ENCODE measurements at places on chromosomes 1 and 21.
A peak's percentile ranks its signal among the peaks of the same experiment; 100 is the strongest.

DNA sequence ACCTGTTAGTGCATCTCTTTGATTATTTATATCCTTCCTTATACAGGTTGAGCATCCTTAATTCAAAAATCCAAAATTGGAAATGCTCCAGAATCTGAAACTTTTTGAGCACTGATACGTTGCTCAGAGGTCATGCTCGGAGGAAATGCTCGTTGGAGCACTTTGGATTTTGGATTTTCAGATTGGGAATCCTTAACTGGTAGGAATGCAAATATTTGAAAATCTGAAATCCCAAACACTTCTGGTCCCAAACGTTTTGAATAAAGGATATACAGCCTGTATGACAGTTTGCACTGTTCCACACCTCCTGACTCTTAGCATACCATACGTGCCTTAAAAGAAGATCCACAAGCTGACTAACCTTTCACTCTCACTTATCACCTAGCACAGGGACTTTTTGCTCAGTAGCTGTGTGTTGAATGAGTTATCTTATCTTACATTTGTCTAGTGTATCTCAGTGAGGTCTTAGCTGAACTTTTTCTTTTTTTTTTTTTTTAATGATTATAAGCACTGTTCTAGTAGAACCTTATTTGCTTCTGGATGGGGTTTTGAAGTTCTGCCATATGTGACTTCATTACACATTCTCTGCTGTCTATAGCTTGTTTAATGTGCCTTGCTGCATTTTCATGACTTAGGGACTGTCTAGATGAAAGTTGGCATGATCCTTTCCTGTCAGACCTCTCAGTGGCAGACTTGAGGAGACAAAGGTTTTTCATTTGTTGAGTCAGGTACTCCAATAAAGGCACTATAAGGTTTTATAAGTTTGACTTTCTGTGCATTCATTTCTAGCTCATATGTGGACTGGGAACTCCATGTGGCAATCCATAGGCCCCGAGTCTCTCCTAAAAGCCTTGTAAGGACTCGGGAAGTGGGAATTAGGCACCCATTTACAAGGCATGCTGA, 21.6 kb downstream of the PTGFRN start:
- no peak for DNase-seq

DNA sequence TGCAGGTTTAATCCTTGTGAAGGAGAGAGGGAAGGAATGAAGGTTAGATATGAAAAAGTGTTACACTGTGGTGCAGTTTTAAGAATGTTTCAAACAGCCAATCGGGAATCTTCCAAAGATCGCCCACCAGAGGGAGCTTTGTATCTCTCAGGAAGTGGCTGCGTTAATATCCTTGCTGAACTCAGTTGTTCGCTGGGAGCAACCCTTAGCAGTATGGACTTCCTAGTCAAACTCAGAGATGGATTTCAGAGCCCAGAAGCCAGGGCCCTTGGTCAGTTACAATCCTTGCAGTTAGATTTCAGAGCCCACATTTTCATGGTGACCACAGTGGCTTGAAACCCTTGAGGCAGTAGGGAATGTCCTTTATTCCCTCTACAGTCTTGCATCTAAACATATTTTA, 136.2 kb downstream of the NTNG1 start:
- no peak for DNase-seq

GRCh38 chr1:217493290-217493689, 137.6 kb downstream of the GPATCH2 start:
- no peak for DNase-seq

DNA sequence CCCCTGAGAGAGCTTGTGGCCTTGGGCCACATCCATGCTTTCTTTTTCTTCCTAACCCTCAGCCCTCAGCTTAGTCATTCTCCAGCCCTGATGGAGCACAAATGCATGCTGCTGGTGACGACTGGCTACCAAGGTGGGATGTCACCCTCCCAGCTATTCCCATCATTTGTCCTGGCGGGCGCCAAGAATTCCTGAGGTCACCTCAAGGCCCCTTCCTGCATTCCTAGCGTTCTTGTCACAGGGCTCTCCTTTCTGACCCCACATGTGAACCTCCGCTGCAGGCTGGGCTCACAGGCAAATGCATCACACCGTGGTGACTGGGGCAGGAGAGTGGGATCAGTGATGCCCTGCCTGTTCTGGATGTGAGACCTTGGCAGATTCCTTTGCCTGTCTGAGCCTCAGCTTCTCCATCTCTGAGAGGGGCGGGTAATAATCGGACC, 53.4 kb upstream of the IFFO2 start:
- DNase-seq: no peak

GRCh38 chr1:33176362-33176850, 5.4 kb downstream of the TRIM62 start:
- no peak for DNase-seq

DNA sequence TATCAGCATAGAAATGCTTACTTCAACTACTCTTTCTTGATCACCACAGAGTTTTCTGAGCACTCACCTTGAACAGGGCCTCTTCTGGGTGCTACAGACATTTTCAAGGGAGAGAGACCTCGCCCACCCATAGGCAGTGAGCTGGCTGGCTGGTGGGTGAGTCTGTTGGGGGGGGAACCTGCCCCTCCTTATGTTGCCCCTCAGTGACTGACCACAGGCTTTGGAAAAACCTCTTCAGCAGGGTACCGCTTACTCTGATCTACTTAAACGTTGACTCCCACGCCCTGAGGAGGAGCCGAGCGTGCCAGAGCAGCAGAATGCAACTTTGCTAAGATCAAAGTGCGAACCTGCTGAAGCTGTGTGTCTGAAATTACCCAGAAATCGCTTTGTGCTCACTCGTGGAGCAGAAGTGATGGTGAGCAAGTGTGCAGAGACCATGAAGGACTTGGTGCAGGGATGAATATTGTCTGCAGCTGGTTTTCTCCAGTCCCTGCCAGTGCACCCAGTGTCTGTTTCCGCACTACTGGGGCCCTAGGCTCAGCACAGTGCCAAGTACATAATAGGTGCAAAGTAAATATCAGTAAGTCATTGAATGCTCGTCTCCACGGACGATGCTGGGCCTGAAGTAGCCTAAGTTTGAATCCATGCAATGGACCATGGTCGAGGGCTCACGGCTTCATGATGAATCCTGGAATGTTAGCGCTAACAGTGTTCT, 158.7 kb upstream of the IRF2BP2 start:
- DNase-seq: peak; percentile 49

GRCh38 chr1:150561254-150561973, 12.2 kb downstream of the ADAMTSL4 start:
- DNase-seq: peak; percentile 58

DNA sequence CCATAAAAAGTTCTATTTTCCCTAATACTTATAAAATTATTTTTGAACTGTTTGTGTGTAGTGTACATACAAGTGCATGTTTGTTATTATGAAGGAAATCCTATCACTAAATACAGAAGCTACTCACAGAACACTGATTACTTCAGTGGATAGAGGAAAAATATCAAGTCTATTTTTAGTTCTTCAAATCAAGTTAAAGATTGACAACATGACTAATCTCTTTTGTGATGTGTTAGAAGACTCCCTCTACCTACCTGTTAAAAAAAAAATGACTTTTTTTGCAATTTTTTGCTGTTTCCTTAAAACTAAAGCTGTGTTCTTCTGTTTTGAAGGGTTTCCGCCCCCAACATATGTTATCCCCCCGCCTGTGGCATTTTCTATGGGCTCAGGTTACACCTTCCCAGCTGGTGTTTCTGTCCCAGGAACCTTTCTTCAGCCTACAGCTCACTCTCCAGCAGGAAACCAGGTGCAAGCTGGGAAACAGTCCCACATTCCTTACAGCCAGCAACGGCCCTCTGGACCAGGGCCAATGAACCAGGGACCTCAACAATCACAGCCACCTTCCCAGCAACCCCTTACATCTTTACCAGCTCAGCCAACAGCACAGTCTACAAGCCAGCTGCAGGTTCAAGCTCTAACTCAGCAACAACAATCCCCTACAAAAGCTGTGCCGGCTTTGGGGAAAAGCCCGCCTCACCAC, 45.5 kb downstream of the NCF2 start:
- no peak for DNase-seq

DNA sequence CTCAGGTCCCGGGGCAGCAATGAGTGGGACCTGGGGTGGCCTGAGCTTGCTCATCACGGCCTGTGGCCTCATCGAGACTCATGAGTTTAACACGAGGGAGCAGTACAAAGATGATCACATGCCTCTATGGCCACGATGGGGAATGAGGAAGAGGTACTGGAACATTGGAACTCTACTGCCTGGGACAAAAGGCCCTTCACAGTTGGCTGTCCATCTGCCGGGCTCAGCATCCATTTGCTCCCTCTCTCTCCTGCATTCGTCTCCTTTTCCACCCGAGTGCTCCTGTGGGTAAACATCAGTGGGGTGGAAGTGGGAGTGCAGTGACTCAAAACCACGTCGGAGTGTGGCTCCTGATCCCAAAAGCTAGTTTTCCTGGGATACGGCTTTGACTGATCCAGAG, 124.9 kb downstream of the KAZN start:
- no peak for DNase-seq

DNA sequence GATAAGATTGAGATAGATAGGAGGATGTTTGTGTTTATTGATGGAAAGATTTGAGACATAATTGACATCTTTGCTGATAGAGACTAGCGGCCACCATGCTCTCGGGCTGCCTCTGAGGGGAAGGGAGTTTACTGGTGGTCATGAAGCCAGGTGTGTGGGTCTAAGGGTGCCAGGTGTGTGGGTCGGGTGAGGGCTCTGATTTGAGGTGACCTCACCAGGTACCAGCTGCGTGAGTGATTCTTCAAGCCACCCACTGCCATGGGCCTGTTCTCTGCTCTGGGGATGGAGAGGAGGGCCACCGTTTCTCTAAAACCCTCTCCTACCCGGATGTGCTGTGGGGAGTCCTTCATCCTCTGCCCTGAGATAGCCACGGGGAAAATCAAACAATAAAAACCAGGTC, 3.2 kb downstream of the UBASH3A start:
- no peak for DNase-seq

DNA sequence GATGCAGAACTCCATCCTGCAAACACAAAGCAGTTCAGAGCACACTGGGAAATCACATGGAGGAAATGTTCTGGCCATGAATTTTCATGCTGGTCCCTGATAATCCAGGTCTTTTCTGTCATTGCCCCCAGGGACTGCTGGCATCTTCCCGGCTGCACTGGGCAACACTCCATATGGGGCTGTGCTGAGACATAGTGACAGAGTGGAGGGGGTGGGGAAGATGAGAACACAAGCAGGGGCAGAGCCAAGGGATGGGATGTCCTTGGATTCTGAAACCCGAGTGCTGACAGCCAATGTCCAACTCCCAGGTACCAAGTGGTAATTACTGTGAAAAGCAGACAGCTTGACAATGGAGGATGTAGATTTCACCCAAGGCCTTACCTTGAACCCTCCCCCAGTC, 185.7 kb downstream of the HIVEP3 start:
- no peak for DNase-seq

DNA sequence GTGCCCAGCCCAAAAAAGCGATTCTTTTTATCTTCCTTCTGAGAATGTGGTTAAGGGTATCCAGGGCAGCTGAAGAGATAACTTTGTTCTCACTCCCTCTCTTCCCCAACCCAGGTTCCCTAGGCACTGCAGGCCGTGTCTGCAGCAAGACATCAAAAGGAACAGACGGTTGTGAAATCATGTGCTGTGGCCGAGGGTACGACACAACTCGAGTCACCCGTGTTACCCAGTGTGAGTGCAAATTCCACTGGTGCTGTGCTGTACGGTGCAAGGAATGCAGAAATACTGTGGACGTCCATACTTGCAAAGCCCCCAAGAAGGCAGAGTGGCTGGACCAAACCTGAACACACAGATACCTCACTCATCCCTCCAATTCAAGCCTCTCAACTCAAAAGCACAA, 11.4 kb downstream of the WNT2B start:
- no peak for DNase-seq

- DNase-seq: no peak
Measured at GRCh38 chr1:20530306-20530705, 22.1 kb upstream of the FAM43B start.

DNA sequence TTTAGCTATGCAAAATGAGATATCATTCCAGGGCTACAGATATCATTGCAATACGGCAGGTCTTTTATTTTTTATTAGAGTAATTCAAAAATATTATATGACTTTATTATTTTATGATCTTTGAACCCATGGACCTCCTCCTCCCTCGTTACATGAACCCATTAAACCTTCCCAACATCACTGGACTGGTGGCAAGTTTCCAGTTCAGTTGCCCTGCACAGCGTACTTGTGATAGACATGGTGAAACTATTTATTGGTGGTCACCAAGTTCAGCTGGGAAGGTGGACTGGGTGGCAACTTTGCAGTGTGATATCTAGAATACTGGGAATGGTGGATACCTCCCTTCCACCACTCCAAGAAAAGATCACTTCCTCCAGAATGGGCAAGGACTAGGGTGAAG, 52.5 kb downstream of the SLC30A10 start:
- no peak for DNase-seq

DNA sequence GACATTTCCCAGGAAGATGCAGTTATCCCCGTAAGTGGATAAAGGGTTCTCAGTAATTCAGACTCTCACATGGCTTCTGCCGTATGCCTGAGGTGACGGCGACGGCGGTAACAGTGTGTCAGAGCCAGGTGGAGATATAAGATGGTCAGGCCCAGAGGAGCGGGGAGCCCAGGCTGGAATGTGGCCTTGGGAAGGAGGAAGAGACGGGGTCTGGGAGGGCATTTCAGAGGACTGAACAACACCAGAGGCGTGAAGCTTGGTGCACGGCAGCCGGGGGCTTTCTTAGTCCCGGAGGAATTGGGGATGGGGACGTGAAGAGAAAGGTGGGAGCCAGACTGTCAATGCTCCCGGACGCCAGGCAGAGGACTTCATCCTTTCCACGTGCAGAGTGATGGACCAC, 1.0 kb downstream of the RER1 start:
- no peak for DNase-seq

DNA sequence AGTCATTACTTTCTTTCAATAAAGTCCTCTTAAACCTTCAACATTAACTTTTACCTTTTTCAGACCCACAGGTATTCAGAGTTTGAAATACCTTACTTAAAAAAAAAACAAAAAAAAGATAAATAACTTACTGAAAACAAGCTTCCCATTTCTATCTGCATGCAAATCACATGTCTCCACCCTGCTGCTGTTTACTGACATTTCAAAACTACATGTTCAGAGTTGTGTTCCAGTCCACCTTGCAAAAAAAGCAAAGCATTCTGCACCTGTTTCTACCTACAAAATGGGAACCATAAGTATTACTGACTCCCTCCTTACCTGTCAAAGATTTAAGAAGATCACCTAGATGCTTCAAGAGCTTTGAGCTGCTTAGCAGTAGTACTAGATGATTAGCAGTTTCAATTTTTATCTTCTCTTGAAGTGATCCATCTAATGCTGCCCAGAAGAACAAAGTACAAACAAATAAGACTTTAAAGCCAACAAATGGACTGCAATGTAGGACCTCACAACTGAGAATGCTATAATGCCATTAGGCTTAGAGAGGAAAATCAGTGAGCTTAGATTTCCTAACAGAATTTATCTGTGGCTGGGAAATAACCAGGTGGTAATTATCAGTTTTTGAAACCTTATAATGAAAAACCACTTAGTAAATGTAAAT, 61.2 kb downstream of the ANKRD13C start:
- DNase-seq: no peak
